ENCODE measurements at places on chromosomes 1 and 21. TPM values are rescaled to one million over a fixed set of nuclear protein-coding genes. Genes with fewer than 3 reads are reported as not detected.

- DNase-seq, result no peak
Observed at GRCh38 chr1:24562625-24563024, 6.7 kb downstream of the NCMAP start.

GRCh38 chr1:62237950-62238374 is 43.3 kb downstream of the L1TD1 start:
- DNase-seq, result no peak

DNA sequence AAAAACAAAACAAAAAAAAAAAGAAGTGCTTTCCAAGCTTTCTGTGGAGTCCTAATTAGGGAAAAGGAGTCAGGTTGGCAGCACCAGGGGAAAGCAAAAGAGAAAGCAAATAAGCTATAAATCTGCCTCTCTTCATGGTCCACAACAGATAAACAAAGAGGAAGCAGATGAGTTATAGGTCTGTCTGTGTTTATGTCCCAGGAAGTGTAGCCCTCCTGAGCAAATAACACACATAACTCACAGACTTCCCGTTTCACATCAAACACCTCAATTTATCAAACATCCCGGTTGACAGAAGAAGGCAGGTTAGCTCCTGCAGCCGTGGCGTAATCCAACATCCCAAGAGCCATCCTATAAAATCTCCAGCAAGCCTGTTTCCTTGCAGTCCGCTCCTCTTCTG is 5.6 kb upstream of the SLC2A5 start:
- DNase-seq, result no peak

Gene MUTYH
- 31.8 TPM for polyA plus RNA-seq

DNA sequence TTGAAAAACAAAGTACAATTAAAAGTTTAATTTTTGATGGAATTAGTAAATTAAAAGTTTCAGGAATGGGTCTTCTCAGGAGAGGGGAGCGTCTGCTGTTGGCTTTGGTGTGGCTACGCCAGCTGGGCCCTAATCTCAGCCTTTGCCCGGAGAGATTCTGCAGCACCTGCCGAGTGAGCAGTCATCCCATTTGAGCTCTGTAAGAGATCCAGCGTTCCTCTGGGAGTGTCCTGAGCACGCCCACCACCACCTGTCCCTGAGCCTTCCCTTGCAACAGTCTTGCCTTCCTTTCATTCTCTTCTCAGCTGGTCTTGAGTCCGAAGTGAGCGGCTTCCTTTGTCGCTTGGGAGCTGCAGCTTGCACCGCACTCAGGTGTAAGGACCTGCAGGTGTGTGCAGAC is 263.1 kb downstream of the CAMTA1 start:
- no peak for DNase-seq

Gene MEGF6
- 8.0 TPM for polyA plus RNA-seq

DNA sequence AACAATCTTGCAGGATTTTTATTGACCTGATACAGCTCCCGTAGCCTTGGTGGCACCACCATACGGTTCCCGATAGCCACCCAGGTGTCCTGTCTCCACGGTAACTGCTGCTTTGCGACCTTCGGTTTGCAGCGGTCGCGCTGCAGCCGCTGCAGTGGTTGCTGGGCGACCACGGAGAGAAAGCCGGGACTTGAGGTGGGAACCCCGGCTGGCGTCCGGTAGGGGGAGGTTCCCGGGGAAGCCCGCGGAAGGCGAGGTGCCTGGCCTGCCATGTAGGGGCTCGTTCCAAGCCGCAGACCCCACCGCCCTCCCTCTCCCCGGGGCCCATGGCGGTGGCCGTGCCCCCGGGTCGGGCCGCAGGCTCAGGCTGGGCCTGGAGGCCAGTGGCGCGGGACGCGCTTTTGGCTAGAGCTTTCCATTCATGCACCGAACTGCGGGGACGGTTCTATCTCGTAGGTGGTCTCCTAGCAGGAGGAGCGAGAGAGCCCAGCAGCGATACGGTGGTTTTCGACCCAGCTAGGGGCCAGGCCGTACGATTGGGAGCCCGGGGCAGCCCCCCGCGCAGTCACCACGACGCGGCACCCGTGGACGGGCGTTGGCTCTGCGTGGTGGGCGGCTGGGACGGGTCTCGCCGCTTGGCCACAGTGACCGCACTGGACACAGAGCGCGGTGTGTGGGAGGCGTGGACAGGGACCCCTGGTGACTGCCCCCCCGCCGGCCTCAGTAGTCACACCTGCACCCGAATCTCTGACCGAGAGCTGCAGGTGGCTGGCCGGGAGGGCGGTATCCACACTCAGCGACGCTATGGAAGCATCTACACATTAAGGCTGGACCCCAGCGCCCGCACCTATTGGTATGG is at the start of gene KLHDC9:
Gene KLHDC9 (plus strand): TSS at position 152 of the 859 bp plus-strand sequence. CDS start 175 bp downstream, at position 327.
- DNase-seq, result peak; percentile 96

Gene MAP3K21
- 0.49 TPM for polyA plus RNA-seq

Gene AMY1B
- not detected for polyA plus RNA-seq

GRCh38 chr1:150148837-150149270 is 862 bp upstream of the PLEKHO1 start:
- DNase-seq, result peak; percentile 65

DNA sequence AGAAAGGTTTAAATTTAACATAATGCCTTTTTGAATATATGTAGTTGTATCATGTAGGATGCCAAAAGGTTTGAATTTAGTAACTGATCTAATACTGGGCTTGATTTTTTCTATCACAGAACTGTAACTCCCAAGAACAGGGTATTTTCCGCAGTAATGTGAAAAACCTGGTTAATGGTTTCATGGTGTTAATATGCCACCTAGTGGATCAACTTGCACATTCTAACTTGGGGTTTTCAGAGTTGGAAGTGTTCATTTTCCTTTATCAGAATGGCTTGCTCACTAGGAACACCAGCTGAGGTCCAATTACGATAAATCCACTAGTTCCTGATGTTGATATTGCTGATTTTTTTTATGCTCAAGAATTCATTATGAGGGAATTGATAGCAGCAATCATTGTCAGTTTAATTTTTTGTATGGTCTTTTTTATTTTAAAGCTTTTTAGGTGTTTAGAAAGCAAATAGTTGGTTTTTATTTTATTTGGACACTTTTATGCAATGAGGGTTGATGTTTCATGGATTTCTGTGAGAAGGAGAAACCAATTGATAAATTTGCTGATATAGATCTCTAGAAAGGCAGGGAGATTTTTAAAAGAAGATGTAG is 157.2 kb downstream of the PLA2G4A start:
- DNase-seq, result peak; percentile 91

DNA sequence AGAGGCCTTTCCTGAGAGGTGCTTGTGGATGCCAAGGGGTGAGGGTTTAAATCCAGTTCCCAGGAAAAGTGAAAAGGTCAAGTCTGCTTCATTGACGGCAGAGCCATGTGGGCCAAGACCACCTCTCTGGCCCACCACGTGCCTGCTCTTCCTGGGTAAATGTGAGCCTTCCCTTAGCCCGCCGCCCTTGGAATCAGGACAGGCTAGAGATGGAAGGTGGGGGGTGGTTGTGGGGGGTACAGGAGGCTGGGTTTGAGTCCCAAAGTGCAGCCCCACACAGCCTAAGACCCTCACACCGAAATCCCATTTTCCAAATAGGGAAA is 104.4 kb downstream of the EPHB2 start:
- no peak for DNase-seq

GRCh38 chr1:202968351-202968750 is 1.3 kb upstream of the CYB5R1 start:
- no peak for DNase-seq

Gene NBPF20
- polyA plus RNA-seq, result 0.93 TPM

Gene KDF1
- polyA plus RNA-seq, result 17.2 TPM

DNA sequence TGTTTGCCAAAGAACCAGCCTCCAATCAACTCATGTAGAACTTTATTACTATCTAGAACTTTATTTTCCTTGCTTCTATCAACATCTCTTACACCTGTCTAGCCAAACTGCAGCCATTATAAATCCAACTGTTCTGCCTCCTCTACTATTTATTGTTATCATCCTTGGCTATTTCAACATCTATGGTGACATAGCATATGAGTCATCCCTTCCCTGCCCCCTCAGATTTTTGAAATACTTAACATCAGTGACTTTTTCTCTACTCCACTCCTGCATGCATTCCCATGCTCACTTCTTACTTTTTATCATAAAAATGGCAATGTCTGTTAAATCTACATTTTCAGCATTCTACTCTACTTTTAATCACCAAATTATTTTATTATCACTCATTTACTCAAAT is 544.9 kb upstream of the NEGR1 start:
- no peak for DNase-seq

Gene RCC1
- polyA plus RNA-seq, result 51.1 TPM

Gene BARHL2
- 1.3 TPM for polyA plus RNA-seq

DNA sequence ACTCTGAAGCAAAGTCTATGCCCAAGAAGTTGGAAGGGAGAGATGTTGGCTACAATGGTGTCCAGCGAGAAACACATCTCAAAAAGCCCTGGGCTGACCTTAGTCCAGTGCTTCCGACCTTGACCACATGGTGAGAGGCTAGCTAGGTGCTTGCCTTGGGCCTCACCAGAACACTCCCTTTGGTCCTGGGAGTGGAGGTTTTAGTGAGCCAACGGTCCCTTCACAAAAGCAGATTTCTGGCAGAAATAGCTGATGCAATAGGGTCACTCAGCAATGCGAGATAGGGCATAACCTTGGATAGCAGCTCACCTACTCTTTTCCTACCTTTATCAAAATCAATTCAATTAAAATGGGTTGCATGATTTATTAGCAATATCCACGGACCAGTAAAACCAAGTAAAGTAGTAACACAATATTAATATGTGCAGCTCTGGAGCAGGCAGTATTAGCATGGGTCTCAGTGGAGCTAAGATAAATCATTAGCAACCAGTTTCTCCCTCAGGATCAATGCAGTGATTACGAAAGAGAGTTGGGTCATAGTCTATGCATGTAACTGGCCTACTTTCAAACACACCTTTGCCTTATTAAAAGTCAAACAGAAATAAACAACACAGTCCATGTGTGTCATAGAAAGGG is 1.9 kb downstream of the SLC30A10 start:
- DNase-seq, result no peak

DNA sequence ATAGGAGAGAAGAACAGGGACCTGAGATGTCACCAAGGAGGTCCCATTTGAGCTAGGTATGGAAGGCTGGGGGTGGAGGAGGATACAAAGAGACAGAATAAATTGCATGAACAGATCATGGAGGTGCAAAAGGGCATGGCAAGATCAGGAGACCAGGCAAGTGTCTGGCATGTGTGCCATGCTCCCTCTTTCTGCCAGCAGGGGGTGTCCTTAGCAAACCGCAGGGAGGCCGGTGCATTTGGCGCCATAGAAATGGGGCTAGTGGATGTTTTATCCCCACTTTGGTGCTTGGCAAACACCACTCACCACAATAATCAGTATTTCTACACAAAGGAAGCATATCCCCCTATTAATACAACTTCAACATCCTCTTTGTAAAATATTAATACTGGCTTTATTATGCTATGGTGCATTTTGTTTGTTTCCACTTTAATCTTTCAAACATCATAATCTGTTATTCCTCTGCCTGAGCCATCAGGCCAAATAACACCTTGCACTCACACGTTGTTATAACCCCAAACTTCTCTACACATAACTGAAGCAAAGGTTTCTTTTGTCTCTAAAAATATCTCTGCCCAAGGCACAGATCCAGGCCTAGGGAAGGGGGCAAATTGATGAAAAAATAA is 25.9 kb downstream of the S100A6 start:
- no peak for DNase-seq

All from brain (organoid and tissue), 16 donors.